ENCODE measurements at places on chromosomes 5 and 9. TPM values are rescaled to one million over a fixed set of nuclear protein-coding genes. Genes with fewer than 3 reads are reported as not detected.

SSBP2 gene
- total RNA-seq, result 70.7 TPM

GRCh38 chr5:105263515-105263914 is 1700.9 kb upstream of the NUDT12 start:
- no peaks in the 10 kb centered on the region for H3K4me1 ChIP-seq
- no peak overlapping the region for H3K27ac ChIP-seq

- H3K27me3 ChIP-seq, result no peaks in the 10 kb centered on the region
- no peak for DNase-seq
- no peaks in the 10 kb centered on the region for H3K36me3 ChIP-seq
- no peak overlapping the region for H3K4me3 ChIP-seq
- no peak overlapping the region for H3K27ac ChIP-seq
Measured at GRCh38 chr9:123927625-123928532, 2.0 kb downstream of the DENND1A start.

KYAT1 gene
- total RNA-seq, result 19.5 TPM

DNA sequence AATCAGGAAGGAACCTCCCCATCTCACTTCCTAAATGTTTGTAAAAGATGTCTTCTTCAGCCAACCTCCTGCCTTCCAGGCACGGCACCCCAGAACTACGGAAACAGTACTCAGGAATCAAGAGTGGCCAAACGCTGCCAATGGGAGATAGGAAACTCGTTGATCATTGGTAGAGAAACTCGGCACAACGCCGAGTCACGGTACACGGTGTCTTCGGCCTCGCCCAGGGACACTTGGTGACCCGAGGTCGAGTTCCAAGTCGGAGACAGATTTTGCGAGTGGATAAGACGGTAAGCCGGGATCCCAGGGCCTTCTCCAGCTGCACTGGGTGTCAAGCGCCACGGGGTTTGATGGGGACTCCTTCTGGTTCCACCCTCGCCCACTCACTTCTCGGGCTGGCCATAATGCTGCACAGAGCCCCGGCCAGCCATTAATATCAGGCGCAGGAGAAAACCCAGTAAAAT is 343 bp downstream of the KIAA0825 start:
- H3K4me1 ChIP-seq, result peaks cover 6% of the 10 kb centered on the region
- DNase-seq, result no peak
- H3K27ac ChIP-seq, result peak overlapping the region; percentile 63
- no peaks in the 10 kb centered on the region for H3K27me3 ChIP-seq
- H3K4me3 ChIP-seq, result peak overlapping the region; percentile 79
- no peaks in the 10 kb centered on the region for H3K36me3 ChIP-seq

DNA sequence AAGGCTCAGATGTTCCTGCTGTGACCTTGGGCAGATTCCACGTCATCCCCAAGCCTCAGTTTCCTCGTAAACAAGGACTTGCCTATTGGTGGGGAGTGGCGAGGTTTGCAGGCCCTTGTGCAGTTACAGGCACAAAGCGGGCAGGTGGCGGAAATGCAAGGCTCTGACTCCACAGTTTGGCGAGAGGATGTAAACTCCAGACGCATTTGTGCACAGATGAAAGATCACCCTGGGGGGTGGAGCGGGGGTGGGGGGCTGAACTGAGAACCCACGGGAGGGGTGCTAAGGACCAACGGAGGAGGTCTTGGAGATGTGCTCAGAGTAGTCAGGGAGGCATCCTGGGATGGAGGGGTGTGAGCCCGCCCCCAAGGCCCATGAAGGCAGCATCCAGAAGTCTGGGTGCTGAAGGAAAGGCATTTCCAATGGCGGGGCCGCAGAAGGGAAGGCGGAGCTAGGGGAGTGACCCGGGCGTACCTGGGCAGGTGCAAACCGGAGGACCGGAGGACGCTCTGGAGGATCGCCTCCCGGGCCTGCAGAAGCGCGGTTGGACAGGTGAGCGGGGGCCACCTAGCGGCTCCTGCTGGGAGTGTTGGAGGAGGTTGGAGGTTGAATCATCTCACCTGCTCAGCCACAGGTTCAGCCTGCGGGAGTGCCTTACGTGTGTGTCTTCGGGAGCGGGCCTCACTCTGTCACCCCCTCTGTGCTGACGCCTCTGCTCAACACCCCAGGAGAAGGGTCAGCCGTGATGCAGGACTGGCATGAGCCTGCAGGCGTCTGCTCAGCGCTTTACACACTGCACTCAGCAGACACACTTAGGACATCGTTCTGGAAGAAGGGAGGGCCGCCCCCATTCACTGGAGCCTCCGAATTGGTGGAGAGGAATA is 1.9 kb upstream of the FIBCD1 start:
- no peak overlapping the region for H3K27ac ChIP-seq
- H3K36me3 ChIP-seq, result no peaks in the 10 kb centered on the region
- H3K27me3 ChIP-seq, result no peaks in the 10 kb centered on the region
- no peak overlapping the region for H3K4me3 ChIP-seq

DNA sequence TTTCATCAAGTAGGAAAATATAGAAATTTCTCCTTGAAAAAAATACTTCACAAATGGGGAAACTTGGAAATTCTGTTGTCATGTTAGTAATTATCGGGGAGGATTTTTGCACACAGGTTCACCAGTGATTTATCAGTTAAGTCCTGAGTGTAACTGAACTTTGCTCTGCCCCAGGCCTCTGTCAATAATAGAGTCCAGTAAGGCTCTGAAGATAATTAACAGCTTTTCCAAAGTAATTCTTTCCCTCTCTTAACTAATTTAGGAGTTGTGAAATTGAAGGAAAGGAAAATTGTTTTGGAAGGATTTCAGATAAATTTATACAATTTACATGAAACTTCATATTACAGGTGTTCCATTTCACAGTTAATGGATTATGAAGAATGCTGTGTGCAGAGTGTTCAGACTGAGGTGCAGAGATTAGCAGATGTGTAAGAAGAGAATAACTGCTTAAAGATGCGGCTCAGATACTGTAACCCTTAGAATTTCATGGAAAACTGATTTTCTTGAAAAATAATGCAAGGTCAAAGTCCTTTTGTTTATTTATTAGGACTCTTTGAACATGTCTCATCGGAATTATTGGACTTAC is 2.9 kb upstream of the AGXT2 start:
- no peaks in the 10 kb centered on the region for H3K36me3 ChIP-seq
- no peak overlapping the region for H3K27ac ChIP-seq
- H3K4me3 ChIP-seq, result no peak overlapping the region
- no peak for DNase-seq

PDZD2 gene
- not detected for total RNA-seq

- no peak overlapping the region for H3K4me3 ChIP-seq
- H3K27me3 ChIP-seq, result no peaks in the 10 kb centered on the region
- no peaks in the 10 kb centered on the region for H3K36me3 ChIP-seq
- H3K27ac ChIP-seq, result no peak overlapping the region
Measured at GRCh38 chr9:110443866-110444220, 106.2 kb upstream of the TXNDC8 start.

DNA sequence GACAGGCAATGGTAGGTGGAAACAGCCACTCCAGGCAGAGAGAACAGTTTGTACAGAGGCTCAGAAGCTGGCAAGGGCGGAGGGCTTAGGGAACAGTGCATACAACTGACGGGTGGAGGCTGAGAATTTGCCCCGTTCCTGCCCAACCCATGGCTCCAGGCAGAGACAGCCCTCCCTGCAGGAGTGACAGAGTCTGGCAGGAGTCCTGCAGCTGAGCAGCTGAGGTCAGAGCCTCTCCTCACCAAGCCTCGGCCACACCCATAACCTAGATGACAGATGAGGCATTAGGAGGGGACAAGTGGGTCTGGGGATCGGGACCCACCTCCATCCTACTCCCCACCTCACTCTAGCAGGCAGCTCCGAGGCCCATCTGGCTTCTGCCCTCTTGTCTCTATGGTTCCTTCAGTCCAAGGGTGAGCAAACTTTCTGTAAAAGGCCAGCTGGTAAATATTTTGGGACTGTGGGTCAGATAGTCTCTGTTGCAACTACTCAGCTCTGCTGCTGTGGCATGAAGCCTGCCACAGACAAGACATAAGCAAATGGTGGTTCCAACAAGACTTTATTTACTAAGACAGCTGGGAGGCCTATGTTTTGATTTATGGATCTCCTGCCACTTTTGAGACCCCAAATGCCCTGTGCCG is 83.7 kb downstream of the SH3TC2 start:
- no peaks in the 10 kb centered on the region for H3K27me3 ChIP-seq
- H3K4me3 ChIP-seq, result no peak overlapping the region
- H3K36me3 ChIP-seq, result no peaks in the 10 kb centered on the region
- H3K27ac ChIP-seq, result no peak overlapping the region
- H3K4me1 ChIP-seq, result no peaks in the 10 kb centered on the region

DNA sequence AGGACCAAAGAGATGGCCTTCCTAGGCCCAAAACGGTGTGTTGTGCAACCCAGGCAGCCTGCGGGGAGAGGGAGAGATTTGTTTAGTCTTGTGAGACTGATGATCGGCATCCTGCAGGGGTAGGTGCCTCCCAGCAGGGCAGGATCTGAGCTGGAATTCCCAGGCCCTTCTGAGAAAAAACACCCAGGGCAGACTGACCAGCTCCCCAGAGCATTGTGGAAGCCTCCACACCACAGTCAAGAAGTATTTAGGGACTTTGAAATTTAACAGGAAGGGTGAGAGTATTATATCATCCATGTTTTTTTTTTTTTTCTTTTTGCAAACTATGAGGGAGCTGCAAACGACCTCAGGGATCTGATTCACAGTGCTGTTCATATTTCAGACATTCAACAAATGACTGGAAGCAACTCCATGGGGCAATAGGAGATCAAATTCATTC is 104.5 kb upstream of the LHFPL2 start:
- no peaks in the 10 kb centered on the region for H3K36me3 ChIP-seq
- no peaks in the 10 kb centered on the region for H3K4me1 ChIP-seq
- no peak overlapping the region for H3K4me3 ChIP-seq
- no peak overlapping the region for H3K27ac ChIP-seq

HTR1A gene
- total RNA-seq, result not detected

- H3K27me3 ChIP-seq, result no peaks in the 10 kb centered on the region
- H3K36me3 ChIP-seq, result no peaks in the 10 kb centered on the region
- H3K27ac ChIP-seq, result no peak overlapping the region
- DNase-seq, result no peak
- H3K4me1 ChIP-seq, result no peaks in the 10 kb centered on the region
Measured at GRCh38 chr9:81522716-81523551, 166.4 kb downstream of the TLE1 start.

Measured in naive thymus-derived CD4-positive, alpha-beta T cell (primary cell).